Thyroid gland (tissue), 4 donors: ENCODE measurements at places on chromosomes 6 and 20. TPM values are rescaled to one million over a fixed set of nuclear protein-coding genes. Genes with fewer than 3 reads are reported as not detected.

SLA2 gene
- total RNA-seq = 0.50 TPM

GRCh38 chr6:24460966-24461365 lies 28.4 kb downstream of the GPLD1 start:
- no peak overlapping the region for H3K27ac ChIP-seq
- H3K36me3 ChIP-seq = no peaks in the 10 kb centered on the region
- H3K4me3 ChIP-seq = no peak overlapping the region
- DNase-seq = no peak
- no peaks in the 10 kb centered on the region for H3K4me1 ChIP-seq

DNA sequence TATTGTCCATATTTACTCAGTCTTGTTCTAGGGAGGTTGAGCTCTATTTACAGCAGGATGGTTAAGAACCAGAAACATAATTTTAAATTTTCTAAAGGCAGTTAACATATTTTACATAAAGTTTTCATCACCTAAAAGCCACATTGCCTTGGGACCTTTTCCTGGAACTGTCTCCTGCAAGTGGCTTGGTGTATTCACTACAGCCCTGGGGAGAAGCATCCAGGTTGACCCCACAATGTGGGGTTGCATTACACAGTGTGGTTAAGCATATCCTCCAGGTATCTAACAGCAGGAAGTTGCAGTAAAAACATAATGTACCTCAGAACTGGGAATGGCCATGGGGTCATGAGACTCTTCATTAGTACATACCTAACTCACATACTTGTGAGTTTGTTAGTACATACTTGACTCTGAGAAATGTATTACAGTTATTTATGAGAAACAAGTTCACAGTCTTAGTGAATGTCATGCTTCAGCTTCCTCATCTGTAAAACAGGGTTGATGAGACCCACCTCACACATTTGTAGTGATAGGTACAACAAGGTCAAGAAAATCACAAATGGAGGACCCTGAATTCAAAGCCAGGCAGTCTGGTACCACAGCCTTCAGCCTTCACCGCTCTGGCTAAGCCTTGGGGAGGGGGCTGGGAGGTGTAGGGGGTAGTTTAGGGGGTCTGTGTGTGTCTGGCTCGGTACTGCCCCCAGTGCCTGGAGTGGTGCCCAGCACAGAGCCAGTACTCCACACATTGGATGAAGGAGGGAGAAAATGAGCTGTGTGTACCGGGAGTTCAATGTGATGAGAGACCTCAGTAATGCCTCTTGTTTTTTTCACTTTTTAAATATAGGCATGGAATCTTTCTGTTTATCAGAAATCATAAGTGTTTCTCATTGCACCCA lies 52.9 kb downstream of the KAT14 start:
- DNase-seq = no peak
- peaks cover 21% of the 10 kb centered on the region for H3K36me3 ChIP-seq
- no peak overlapping the region for H3K27ac ChIP-seq

GRCh38 chr6:43457643-43458042 lies 2.3 kb upstream of the DLK2 start:
- no peak for DNase-seq
- no peak overlapping the region for H3K27ac ChIP-seq
- peaks cover 9% of the 10 kb centered on the region for H3K27me3 ChIP-seq
- peaks cover 4% of the 10 kb centered on the region for H3K36me3 ChIP-seq
- peaks cover 5% of the 10 kb centered on the region for H3K4me1 ChIP-seq

GRCh38 chr6:117548797-117549301 lies 53.5 kb downstream of the GOPC start:
- H3K36me3 ChIP-seq = peaks cover 6% of the 10 kb centered on the region
- peaks cover 27% of the 10 kb centered on the region for H3K4me1 ChIP-seq
- H3K4me3 ChIP-seq = no peak overlapping the region

DNA sequence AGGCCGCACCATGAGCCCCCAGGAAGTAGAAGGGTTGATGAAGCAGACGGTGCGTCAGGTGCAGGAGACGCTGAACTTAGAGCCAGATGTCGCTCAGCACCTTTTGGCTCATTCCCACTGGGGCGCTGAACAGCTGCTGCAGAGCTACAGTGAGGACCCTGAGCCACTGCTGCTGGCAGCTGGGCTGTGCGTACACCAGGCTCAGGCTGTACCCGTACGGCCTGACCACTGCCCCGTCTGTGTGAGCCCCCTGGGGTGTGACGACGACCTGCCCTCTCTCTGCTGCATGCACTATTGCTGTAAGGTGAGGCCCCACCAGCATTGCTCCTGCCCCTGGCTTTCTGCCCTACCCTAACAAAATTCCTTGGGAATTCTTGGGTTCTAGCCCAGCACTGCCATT lies 13.1 kb downstream of the DNPH1 start:
- no peak overlapping the region for H3K4me3 ChIP-seq
- DNase-seq = no peak
- peaks cover 6% of the 10 kb centered on the region for H3K36me3 ChIP-seq
- H3K4me1 ChIP-seq = peaks cover 8% of the 10 kb centered on the region

DNA sequence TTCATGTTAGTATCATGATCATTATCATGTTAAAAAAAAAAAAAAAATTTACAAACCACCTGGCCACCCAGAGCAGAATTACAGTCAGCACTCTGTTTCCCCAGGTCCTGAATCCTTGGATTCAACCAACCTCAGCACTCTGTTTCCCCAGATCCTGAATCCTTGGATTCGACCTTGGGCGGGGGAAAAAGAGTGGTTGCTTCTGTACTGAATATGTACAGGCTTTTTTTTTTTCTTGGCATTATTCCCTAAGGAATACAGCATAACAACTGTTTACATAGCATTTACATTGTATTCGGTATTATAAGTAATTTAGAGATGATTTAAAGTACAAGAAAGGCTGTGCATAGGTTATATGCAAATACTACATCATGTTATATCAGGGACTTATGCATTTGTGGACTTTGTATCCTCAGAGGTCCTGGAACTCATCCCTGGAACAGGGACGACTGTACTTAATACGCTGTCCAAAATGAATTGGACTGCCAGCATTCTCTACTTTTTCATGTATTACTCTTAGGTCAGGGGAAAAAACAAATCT lies 31.2 kb downstream of the GCNT2 start:
- no peak overlapping the region for H3K4me3 ChIP-seq
- no peaks in the 10 kb centered on the region for H3K36me3 ChIP-seq
- DNase-seq = no peak
- H3K4me1 ChIP-seq = peaks cover 17% of the 10 kb centered on the region

CST5 gene
- not detected for total RNA-seq

DNA sequence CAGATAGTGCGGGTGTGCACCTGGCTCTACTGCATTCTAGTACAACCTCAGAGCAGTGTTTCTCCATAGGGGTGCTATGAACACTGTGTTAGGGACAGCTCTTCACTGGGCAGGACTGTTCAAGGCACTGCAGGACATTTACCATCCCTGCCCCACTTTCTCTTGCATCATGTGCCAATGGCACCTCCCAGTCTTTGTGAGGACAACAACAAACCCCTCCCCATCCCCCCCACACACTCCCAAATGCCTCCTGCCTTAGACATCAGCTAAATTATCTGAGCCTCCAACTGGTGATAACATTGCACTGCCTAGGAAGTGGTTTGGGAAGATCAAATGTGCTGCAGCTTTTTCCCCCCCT lies 98.9 kb downstream of the FYN start:
- no peak for DNase-seq
- peaks cover 23% of the 10 kb centered on the region for H3K4me1 ChIP-seq
- no peak overlapping the region for H3K27ac ChIP-seq

NDUFAF5 gene
- 15.6 TPM for total RNA-seq

TMEM200A gene
- 4.3 TPM for total RNA-seq

GRCh38 chr6:139436957-139437348 lies 62.5 kb upstream of the CITED2 start:
- no peak for DNase-seq
- H3K27ac ChIP-seq = no peak overlapping the region
- no peaks in the 10 kb centered on the region for H3K27me3 ChIP-seq
- H3K4me1 ChIP-seq = no peaks in the 10 kb centered on the region

SLPI gene
- 47.2 TPM for total RNA-seq

DNA sequence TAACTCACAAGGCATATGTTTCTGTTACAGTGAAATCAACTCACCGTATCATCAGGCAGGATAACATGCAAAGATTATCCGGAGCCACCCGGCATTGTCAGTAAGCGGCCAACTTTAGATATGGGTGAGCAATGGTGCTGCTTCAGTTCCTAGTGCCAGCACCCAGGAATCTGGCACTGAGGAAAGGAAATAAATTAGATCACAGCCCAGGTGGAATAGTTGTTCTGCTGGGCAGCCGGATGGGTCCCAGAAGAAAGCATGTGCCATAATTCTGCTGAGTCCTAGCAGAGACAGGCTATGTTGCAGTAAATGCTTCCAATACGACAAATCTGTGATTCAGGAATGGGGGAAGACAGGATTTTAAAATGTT lies 183.6 kb upstream of the SPTLC3 start:
- no peaks in the 10 kb centered on the region for H3K27me3 ChIP-seq
- no peak overlapping the region for H3K4me3 ChIP-seq
- H3K27ac ChIP-seq = no peak overlapping the region
- H3K4me1 ChIP-seq = peaks cover 11% of the 10 kb centered on the region
- no peak for DNase-seq

- no peak overlapping the region for H3K27ac ChIP-seq
- H3K36me3 ChIP-seq = no peaks in the 10 kb centered on the region
- no peaks in the 10 kb centered on the region for H3K27me3 ChIP-seq
- H3K4me3 ChIP-seq = no peak overlapping the region
Observed at GRCh38 chr6:134217105-134217797, 100.7 kb downstream of the SGK1 start.

DNA sequence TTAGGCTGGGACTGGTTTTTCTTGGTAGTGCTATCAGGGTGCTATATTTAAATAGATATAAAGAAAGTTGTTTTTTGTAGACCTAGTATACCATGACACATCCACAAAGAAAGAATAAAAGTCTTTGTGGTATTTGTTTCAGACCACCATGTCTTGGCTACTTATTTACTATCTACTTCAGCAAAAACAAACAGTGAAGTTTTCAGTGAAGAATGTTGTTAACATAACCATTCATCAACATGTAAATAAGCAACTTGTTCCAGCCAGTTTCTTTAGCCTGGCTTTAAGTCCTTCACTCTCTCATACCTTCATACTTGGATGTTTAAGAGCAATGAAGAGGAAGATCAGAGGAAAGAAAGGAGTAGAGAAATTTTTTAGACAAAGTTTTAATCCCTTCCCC lies 624.1 kb downstream of the CD109 start:
- no peak overlapping the region for H3K27ac ChIP-seq
- H3K4me3 ChIP-seq = no peak overlapping the region
- no peak for DNase-seq
- no peaks in the 10 kb centered on the region for H3K27me3 ChIP-seq
- H3K36me3 ChIP-seq = no peaks in the 10 kb centered on the region
- no peaks in the 10 kb centered on the region for H3K4me1 ChIP-seq

GRCh38 chr6:5998236-5998635 lies 8.5 kb downstream of the NRN1 start:
- H3K4me1 ChIP-seq = peaks cover 23% of the 10 kb centered on the region
- DNase-seq = no peak
- H3K4me3 ChIP-seq = no peak overlapping the region

DNA sequence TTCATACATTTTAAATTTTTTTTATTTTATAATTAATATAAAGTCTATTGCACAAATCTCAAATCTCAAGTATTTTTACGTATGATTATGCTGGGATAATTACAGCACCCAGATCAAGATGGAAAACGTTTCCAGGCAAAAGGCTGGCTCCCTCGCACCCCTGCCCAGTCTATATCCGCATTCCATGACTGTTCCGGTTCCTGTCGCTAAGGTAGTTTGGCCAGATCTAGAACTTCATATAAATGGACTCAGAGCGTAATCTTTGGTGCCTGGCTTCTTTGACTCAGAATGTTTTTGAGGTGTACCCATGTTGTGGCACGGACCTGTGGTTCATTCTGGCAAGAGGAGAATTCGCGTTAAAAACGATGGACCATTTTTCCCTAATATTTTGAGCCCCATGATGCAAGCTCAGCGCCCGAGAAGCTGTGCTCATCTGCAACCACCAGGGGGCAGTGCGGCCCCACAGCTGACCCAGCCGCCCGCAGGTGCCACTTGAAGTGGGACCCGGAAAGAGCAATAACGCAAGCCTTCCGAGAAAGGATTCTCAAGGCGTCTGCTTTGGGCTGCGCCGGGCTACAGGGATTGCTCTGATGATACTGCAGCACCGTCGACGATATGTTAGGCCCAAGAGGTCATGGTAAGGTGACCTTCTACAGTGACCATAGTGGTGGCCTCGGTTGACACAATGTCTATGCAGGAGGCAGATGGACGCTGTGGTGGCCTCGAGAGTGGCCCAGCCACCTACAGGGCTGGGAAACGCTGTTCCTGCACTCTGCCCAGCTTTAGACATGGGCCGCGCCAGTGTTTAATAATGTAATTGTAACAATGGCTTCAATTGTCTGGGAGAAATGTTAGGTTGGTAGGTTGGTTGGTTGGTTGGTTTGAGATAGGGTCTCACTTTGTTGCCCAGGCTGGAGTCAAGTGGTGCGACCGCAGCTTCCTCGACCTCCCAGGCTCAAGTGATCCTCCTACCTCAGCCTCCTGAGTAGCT lies 160.1 kb downstream of the ZMYND8 start:
- H3K4me3 ChIP-seq = no peak overlapping the region
- no peaks in the 10 kb centered on the region for H3K27me3 ChIP-seq
- H3K27ac ChIP-seq = no peak overlapping the region
- H3K4me1 ChIP-seq = peaks cover 7% of the 10 kb centered on the region

PLN gene
- total RNA-seq = 21.8 TPM

GRCh38 chr20:46111028-46111835 lies 6.9 kb upstream of the CD40 start:
- no peaks in the 10 kb centered on the region for H3K27me3 ChIP-seq
- no peak for DNase-seq
- H3K36me3 ChIP-seq = no peaks in the 10 kb centered on the region
- no peaks in the 10 kb centered on the region for H3K4me1 ChIP-seq

GRCh38 chr6:98845211-98846020 lies 11.0 kb downstream of the POU3F2 start:
- H3K27me3 ChIP-seq = peaks cover 46% of the 10 kb centered on the region
- peak overlapping the region; percentile 3 for H3K4me3 ChIP-seq
- DNase-seq = peak; percentile 72
- peaks cover 29% of the 10 kb centered on the region for H3K4me1 ChIP-seq
- H3K36me3 ChIP-seq = no peaks in the 10 kb centered on the region

DNA sequence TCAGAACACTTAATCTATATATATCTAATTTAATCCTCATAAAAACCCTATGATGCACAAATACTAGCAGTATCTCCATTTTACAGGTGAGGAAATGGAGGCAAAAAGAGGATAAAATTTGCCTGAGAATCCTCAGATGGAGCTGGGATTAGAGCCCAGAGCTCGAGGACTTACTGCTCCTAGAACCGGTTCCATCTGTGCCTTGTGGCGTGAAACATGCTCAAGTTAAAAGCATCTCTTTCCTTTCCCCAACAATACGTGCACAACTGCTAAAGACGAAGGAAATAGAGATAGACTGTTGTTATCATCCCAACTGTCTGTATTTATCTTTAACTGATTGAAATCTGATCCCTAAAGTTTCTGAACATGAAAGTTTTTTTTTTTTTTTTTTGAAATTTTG lies 367.6 kb upstream of the SOX4 start:
- no peaks in the 10 kb centered on the region for H3K36me3 ChIP-seq
- no peak overlapping the region for H3K4me3 ChIP-seq
- no peak overlapping the region for H3K27ac ChIP-seq
- no peaks in the 10 kb centered on the region for H3K4me1 ChIP-seq
- no peaks in the 10 kb centered on the region for H3K27me3 ChIP-seq
- DNase-seq = no peak

GRCh38 chr6:157232161-157232895 lies 91.0 kb downstream of the TMEM242 start:
- H3K4me3 ChIP-seq = no peak overlapping the region
- H3K27ac ChIP-seq = no peak overlapping the region
- peaks cover 11% of the 10 kb centered on the region for H3K4me1 ChIP-seq
- no peaks in the 10 kb centered on the region for H3K36me3 ChIP-seq

- H3K4me1 ChIP-seq = peaks cover 4% of the 10 kb centered on the region
- no peak overlapping the region for H3K4me3 ChIP-seq
- H3K36me3 ChIP-seq = no peaks in the 10 kb centered on the region
- no peak overlapping the region for H3K27ac ChIP-seq
Observed at GRCh38 chr6:15081447-15081846, 164.4 kb upstream of the JARID2 start.

LY6G5C gene
- not detected for total RNA-seq
